ENCODE measurements at places on chromosomes 3 and 15.

- DNase-seq = no peak
Measured at GRCh38 chr3:9897408-9898372, 5.0 kb upstream of the IL17RE start.

DNA sequence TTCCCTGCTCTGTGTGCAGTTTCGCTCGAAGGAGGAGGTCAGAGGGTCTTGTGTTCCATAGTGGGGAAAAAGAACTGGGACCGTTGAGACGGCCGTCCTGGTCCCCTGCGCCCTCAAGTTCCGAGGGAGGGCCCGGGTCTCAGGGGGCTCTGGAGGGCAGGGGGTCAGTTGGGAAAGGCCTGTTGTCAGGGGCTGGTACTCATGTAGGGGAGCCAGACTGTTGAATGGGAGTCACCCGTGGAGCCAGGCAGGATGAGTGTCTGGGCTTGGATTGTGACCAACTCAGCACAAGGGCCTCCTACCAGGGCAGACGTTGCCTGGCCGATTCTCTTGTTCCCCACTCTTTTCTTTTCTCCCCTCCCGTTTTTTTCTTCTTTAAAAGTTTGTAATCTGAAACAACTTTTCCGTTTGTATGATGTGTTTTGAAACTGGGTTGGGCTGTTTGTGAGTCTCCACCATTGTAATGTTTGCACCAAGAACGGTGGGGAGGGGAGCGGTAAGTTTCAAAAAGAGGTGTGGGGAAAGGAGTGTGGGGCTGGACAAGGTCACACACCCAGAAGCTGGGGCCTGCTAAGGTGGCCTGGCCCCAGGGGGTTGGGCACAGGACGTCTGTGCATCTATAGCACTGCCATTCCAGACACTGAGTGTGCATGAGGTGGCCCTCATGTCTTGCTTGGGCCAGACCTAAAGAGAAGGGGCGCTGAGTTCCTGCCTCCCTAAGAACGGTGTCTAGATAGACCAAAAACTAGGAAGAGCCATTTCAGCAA, 1.1 kb downstream of the CMTM7 start:
- DNase-seq = no peak

- DNase-seq = no peak
Measured at GRCh38 chr15:77042955-77043920, 27.7 kb downstream of the TSPAN3 start.

DNA sequence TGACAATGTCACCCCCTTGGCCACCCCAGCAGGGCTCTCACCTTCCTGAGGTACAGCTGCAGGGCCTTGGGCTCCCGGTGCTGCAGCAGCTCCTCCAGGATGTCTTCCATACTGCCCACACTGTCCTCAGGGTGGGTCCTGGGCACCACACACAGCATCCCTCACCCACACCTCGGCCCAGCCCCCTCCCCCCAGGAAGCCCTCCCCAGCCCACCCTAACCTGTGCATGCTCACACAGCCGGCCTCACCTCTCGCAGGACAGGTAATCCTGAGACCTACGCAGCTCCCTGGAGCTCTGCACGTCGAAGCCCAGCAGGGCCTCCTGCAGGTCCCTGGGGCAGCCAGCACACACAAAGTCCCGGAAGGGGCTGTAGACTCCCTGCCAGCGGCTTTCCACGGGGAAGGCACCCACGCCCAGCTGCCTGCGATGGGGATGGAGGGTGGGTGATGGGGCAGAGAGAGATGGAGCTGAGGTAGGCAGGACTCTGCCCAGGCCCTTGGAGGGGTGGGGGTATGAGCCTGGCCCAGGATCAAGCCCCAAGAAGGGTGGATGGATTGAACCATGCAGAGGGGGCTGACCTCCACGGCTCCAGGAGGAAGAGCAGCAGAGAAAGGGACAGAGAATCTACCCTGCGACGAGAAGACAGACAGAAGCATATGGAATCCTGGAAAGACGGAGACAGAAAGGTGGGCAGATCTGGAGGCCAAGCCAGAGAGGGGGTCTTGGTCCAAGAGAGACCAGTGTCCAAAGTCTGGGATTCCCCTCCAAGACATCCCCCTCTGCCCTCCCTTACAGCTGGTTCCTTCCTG, 16.7 kb downstream of the ALS2CL start:
- DNase-seq = no peak

- peak; percentile 53 for DNase-seq
Measured at GRCh38 chr3:129942296-129942695, 32.2 kb upstream of the TRH start.

DNA sequence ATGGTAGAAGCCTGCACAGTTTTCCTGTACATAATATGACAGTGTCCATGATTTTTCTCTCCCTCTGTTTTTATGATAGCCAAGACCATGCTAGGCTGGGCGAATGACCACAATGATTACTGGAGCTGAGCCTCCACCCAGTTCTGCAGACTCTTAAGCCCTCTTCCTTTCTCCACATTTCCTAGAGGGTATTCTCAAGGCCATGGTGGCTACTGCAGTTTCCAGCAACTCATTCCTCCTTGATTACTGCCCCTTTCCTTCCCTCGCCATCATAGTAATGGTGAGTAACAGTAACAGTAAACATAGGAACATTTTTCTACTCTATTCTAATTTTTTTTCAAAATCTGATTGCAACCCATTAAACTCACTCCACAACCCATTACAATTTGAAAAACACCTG, 20.2 kb downstream of the TNIK start:
- DNase-seq = no peak

GRCh38 chr3:78941587-78941986, 826.2 kb downstream of the ROBO1 start:
- DNase-seq = no peak

All from right renal cortex interstitium (tissue), 3 donors.